Stimulated activated CD4-positive, alpha-beta T cell treated with anti-CD3 and anti-CD28 coated beads, Interleukin-12 subunit alpha, Interleukin-12 subunit beta, amount 100 ng/mL, for 4 hours (primary cell): ENCODE measurements at places on chromosomes 6 and 20.

DNA sequence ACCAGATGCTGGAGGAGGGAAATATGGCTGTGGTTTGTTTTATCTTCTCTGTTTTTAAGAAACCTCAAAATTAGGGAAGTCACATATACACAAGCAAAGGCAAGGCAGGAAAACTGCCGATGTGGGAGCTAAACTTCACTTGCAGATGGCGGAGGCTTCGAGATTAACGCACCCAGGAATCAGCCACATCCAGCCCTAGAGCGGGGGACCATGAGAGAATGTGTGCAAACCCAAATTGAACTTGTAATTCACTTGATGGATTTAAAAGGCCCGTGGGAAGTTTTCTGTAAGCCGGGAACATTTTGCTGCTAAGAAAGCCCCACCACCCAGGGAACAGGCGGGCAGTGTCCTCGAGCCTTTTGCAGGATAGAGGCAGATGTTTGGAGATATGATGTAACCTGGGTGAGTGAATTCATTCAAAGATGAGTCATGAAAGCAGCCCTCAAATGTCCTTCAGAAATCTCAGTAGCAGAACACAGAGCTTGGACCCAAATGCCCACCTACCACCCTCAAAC is 39.9 kb downstream of the PREX1 start:
- no peak for DNase-seq

GRCh38 chr20:46872328-46873211 is 22.1 kb upstream of the EYA2 start:
- no peak for DNase-seq

- no peak for DNase-seq
These were observed 547 bp downstream of the SAMD5 start for GRCh38 chr6:147508866-147509608.

- no peak for DNase-seq
These were observed 518.1 kb downstream of the HDGFL1 start for GRCh38 chr6:23087471-23087870.

DNA sequence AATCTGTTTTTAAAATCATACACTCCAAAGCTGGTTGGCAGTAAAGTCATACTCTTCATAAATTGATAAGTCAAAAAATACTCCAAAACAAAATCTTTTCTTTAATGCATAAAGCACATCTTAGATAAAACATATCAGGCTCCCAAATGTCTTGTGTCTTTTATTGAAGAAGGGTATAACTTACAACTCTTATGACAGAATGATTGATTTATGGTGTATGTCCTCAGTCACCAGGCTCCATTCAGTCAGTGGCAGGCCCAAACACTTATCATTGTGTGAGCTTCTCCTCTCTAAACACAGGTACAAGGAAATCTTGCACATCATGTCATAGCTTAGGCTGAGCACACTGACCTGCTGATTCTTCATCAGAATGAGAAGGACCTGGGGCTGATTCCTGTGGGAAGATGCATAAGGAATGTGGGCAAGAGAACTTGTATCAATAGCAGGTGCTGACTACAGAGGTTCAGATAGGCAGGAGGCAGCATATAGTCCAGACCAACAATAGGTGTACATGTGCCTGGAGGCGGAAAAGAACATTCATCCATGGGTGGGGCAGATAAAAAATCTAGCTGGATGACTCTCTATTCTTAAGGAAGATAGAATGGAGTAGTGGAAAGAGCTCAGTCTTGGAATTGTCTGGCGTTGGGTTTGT is 1.9 kb downstream of the CALHM5 start:
- no peak for DNase-seq

- no peak for DNase-seq
These were observed 631.7 kb downstream of the TFAP2B start for GRCh38 chr6:51450248-51450957.

DNA sequence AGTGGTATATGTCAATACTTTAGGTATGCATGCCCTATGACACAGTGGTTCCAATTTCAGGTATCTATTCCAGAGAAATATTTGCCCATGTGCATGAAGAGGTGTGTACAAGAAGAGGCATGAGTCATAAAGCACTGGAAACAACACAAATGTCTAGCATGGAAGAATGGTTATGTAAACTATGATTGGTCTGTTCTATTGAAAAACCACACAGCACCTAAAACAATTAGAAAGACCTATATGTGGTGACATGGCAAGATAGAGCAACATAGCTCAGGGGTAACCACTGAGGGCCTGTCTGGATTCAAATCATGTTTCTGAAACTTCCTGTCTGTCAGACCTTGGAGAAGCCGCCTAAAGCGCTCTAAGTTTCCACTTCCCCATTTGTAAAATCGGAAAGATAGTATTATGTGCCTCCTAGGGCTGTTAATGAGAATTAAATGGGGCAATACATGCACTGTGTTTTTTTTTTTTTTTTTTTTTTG is 76.0 kb upstream of the SHLD1 start:
- DNase-seq: no peak

GRCh38 chr6:159163901-159164370 is 5.3 kb upstream of the FNDC1 start:
- no peak for DNase-seq

DNA sequence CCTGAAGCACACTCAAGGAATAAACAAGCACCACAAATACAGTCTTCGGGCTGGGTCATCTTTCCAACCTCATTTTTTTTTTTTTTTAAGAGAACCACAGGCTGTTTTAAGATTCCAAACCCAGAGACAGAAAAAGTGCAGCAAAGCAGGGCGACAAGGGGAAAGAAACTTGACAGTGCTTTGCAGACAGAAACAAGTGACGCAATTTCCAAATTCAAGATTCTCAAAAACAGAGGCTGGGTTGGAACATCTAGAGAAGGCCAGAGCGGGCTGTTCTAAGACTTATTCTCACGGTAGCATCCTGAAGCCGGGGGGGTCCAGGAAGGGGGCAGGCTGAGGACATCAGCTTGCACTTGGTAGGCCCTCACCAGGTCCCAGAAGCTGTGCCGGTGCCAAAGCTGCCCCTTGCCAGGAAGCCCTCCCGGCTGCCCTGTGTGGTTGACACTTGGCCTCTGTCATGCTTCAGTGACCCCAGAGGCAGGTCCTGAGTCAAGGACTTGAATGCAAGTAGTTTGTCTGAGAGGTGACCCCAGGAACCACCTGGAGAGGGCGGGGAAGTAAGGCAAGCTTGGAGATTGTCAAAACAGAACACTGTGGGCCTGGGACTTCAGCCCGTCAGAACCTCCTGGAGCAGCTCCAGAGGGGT is 50.5 kb downstream of the BMP7 start:
- DNase-seq: no peak

- DNase-seq: no peak
These were observed 13.0 kb upstream of the MATN4 start for GRCh38 chr20:45320948-45321595.

DNA sequence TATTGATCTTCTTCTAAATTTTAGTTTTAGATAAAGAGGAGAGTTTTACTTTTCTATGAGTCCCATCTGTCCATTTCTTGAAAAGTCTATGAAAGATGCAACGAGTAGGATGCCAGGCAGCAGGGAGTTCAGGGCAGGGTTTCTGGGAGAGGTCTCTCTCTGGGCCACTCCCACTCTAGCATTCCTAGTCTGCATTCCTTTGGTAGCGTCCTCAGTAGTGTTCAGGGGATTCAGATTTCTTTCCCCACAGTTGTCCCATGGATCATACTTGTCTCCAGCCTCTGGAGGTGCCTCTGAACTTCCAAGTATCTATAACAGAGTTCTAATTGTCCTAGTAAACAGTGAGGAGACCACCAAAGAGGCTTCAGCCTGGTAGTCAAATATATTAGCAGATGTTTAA is 225.3 kb downstream of the RIMS1 start:
- DNase-seq: no peak

DNA sequence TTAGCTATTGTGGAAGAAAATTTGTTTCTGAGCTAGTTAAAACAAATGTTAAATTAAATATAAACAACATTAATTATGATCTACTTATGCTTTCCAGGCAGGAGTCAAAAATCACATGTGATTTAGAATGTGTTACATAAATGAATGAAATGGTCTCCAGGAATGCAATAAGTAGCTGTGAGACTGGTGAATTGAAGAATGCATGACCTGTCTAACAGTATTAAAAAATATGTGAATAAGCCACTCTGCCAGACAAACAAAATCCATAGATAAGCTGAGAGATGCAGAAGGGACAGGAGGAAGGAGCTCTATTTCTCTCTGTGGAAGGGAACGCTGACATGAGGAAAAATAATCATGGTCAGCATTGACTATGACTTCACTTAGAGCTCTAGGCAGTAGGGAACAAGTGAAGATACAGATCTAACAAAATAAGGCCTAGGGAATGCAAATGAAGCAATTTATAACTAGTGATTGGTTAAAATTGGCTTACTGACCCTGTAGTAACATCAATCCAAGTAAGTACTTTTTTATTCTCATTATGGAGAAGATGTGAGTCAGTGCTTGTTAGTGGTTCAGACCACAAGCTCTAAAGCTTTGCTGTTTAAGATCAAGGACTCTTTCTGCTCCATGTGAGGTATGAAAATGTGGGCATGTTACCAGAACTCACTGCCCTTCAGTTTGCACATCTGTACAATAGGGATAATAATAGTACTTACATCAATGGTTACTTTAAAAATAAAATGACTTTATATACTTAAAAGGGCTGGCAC is 432.6 kb downstream of the MMUT start:
- no peak for DNase-seq

DNA sequence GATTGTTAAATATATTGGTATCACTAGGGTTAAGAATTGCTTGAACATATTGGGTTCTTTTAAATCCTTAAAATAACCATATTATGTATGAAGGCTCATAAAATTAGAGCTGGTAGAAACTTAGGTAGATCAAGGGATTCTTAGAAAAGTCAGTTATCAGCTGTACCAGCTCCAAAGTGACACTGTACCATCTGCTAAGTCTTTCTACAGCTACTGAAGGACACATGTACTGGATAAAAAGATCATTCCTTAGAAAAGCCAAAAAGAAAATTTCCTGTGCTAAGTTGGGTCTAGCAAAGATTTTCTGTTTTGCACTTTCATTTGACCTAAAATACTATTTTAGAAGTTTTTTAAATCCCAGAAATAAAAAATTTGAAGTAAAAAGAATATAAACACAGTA is 130.4 kb downstream of the CD164 start:
- DNase-seq: no peak

DNA sequence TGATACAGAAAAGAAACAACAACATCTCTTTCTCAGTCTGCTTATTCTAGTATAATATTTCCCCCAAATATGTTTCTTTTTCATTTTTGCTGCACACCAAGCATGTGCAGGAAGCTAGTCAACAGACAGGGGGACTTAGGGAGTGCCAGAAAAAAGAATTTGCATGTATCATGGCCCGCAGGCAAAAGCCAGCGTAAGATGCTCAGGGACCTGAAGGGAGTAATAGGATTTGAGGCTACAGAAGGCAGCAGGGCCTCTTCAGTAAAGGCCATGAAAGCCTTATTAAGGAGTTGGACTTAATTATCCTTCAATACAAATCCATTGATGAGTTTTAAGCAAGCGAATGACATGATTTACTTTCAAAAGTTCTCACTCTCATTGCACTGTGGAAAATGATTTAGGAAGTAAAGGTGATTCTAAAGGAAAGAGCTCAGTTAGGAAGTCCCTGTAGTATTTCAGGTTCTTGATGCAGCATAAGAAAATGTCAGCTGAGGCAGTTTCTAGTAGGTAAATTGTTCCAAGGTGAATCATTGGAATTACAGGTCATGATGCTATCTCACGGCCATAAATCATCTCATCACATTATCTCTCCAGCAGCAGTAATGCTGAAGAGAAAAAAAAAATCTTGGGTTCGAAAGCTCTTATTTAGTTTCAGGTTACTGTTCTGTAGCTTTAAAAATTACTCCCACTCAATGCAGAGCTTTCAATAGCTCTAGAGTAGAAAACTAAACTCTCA is 94.8 kb downstream of the PTCHD4 start:
- DNase-seq: no peak

DNA sequence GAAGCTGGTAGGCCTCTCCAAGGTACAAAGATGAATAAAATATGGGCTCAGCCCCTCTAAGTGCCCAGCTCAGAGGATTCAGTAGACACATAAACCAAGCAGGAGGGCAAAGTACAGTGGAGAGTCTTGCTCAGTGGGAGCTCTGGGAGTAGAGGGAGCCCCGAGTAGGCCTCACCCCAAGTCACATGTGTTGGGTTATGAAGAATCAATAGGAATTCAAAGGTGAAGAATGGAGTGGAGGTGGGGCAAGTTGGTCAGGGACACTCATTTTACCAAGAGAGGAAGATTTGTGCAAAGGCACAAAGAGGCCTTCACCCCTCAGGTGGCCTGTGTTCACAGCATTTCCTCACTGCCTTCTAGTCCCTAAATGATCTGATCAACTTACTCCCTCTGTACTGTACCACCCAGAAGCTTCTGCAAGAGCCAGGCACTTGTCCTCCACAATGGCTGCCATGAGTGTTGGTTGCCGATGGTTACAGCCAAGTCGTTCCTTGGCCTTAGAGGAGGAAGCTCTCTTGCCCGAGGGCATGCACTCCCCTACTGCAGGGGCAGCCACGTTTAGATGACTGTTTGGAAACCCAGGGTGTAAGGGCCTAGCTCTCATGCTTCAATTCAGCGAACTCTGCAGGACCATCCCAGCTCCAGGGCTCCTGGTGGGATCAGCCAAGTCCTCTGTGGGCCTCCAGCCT is 6.7 kb upstream of the CDKN1A start:
- no peak for DNase-seq

GRCh38 chr20:615514-615913 is 5.4 kb upstream of the TCF15 start:
- no peak for DNase-seq

- DNase-seq: no peak
These were observed 103.4 kb upstream of the BTBD3 start for GRCh38 chr20:11814267-11814666.

GRCh38 chr6:57247603-57248002 is 25.5 kb upstream of the RAB23 start:
- DNase-seq: no peak

DNA sequence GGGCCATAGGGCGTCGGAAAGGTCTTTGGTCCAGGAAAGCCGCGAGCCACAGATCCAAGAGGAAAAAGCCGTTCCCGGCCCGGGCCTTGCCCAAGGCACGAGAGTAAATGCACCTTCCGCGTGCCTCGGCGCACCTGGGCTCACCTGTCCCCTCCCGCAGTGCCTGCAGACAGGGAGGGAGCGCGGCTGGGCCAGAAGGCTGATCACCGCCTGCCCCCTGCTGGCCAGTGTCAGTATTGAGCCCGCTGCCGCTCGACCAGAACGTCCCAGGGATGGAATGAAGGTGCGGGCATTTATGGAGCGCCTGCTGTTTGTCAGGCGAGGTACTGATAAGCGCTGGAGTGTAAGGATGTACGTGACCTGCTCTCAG is 679 bp upstream of the LPIN3 start:
- peak; percentile 85 for DNase-seq

DNA sequence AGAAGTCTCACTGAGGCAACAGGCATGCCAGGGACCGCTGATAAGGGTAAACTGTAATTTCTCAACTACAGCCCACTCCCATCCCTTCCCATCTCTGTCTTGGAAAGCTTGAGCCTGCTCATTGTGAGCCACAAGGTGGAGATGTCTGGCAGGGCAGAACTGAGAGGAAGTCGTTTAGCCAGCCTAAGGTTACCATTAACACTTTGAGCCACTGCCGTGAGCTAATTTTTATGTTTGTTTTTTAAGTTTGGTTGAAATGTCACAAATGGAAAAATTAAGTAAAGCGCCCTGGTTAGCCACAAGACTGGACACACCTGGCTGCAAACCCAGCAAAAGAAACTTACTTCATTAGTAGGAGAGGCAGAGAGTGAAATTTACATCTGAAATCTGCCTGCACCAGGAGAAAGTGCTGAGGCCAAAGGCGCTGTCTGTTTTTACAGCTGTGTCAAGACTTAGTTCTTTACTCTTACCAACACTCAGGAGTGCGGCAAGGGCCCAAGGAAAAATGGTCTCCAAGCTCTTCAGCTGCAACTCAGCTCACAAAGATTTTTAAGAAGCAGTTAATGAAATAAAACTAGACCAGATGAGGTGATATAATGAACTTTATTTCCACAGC is 50.0 kb upstream of the FAM83C start:
- DNase-seq: no peak

GRCh38 chr6:157597461-157598312 is 216.7 kb downstream of the ZDHHC14 start:
- DNase-seq: peak; percentile 7
